GM12878 (cell line): ENCODE measurements at places on chromosomes 7 and 10.

GRCh38 chr10:52056291-52056690 lies 257.8 kb upstream of the DKK1 start:
- no peaks in the 10 kb centered on the region for H3K27me3 ChIP-seq
- no peaks in the 10 kb centered on the region for H3K4me1 ChIP-seq

GRCh38 chr7:65509368-65510186 lies 135.9 kb downstream of the ZNF92 start:
- no peaks in the 10 kb centered on the region for H3K4me1 ChIP-seq
- no peak for DNase-seq
- H3K27ac ChIP-seq, result no peak overlapping the region
- H3K27me3 ChIP-seq, result no peaks in the 10 kb centered on the region
- no peak overlapping the region for H3K4me3 ChIP-seq
- H3K36me3 ChIP-seq, result no peaks in the 10 kb centered on the region

DNA sequence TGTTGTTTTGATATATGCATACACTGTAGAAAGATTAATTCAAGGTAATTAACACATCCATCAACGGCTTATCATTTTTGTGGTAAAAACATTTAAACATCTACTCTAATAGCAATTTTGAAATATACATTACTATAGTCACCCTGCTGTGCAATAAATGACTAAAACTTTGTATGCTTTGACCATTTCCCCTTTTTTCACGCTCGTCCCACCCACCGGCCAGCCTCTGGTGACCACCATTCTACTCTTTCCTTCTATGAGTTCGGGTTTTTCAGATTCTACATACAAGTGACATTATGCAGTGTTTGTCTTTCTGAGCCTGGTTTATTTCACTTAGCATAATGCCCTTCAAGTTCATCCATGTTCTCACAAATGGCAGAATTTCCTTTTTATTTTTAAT lies 21.3 kb downstream of the CYCS start:
- no peak overlapping the region for H3K27ac ChIP-seq
- no peaks in the 10 kb centered on the region for H3K36me3 ChIP-seq
- DNase-seq, result no peak

DNA sequence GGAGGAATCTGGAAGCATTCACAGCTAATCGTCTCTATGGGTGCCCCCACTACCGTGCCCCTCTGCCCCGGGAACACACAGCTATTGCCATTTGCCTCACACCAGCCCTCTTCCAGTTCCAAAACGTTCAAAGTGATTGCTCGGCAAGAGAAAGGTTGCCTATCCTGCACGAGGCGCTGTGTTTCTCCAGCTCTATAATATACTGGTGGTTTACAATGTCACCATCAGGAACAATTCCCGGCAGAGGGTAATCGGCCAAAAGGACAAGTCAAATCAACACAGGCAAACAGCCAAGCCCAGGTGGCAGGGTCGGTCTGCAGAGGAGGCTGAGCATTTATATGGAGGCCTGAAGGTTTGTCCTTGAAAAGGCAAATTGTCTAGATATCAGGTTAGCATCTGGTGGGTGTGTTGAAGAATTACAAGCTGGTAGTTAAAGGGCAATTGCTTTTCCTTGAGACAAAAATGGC lies 29.2 kb upstream of the TNS3 start:
- no peak for DNase-seq
- no peaks in the 10 kb centered on the region for H3K27me3 ChIP-seq
- H3K4me1 ChIP-seq, result no peaks in the 10 kb centered on the region
- no peak overlapping the region for H3K4me3 ChIP-seq
- H3K36me3 ChIP-seq, result no peaks in the 10 kb centered on the region

DNA sequence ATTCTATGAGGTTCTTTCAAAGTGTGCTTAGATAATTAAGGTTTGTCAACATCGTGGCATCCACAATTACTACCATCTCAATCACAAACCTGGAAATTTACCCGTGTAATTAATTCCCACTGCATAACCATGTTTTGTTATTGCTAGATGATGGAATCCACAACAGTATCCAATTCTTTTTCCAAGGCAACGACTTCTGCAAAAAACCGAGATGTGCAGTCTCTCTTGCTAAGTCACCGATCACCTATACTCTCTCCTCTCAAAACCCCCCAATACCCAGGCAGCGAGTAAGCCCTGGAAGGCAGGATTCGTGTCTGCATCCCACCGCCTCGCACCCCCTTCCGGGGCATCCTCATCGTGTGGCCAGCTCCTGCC lies 678 bp upstream of the EIF4H start:
- peak overlapping the region; percentile 93 for H3K4me3 ChIP-seq
- peaks cover 10% of the 10 kb centered on the region; the same call in 1 of the 2 replicates for H3K36me3 ChIP-seq
- peaks cover 6% of the 10 kb centered on the region for H3K4me1 ChIP-seq
- peak overlapping the region; percentile 66 for H3K27ac ChIP-seq
- DNase-seq, result no peak

DNA sequence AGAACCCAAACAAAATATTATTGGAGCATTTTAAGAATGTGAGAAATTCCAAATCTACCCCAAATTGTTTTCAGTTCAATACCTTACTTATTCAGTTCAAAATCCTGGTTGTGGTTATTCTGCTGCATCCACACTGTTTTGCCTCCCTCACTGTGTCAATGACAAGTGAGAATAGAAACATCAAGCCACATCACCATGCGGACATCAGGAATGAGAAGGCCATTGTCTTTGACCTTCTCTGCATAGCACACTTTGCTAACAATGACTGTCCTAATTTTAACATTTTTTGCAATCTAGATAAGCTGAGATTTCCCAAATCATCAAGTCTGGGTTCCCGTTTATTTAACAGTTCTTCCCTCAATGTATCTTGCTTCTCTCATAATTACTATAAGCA lies 93.7 kb downstream of the ELAPOR2 start:
- no peaks in the 10 kb centered on the region for H3K36me3 ChIP-seq
- no peak for DNase-seq
- peaks cover 9% of the 10 kb centered on the region for H3K4me1 ChIP-seq
- H3K4me3 ChIP-seq, result no peak overlapping the region
- H3K27me3 ChIP-seq, result no peaks in the 10 kb centered on the region

GRCh38 chr10:48685731-48686130 lies 1.1 kb downstream of the WDFY4 start:
- H3K4me3 ChIP-seq, result peak overlapping the region; percentile 70
- no peak for DNase-seq
- peak overlapping the region; percentile 96 for H3K27ac ChIP-seq
- no peaks in the 10 kb centered on the region for H3K27me3 ChIP-seq
- peaks cover 28% of the 10 kb centered on the region for H3K4me1 ChIP-seq

GRCh38 chr10:70048030-70048723 lies 4.5 kb upstream of the MACROH2A2 start:
- H3K27me3 ChIP-seq, result peaks cover 4% of the 10 kb centered on the region; the same call in 1 of the 2 replicates
- H3K4me3 ChIP-seq, result no peak overlapping the region
- no peaks in the 10 kb centered on the region for H3K4me1 ChIP-seq
- H3K27ac ChIP-seq, result no peak overlapping the region
- H3K36me3 ChIP-seq, result no peaks in the 10 kb centered on the region

DNA sequence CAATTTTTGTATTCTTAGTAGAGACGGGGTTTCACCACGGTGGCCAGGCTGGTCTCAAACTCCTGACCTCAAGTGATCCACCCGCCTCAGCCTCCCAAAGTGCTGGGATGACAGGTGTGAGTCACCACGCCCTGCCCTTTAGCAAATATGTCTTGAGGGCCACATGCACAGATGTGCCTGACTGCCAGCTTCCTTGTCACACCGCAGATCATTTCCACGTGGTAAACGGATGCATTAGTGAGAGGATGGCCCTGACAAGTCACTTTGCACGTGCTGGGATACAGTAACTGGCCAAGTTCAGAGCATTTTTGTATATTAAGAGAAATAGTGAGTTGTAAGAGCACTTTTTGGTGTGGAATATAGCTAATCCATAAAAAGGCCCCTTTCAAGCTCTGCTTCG lies 44.3 kb upstream of the FAM180A start:
- H3K27me3 ChIP-seq, result no peaks in the 10 kb centered on the region
- DNase-seq, result no peak
- H3K36me3 ChIP-seq, result no peaks in the 10 kb centered on the region

DNA sequence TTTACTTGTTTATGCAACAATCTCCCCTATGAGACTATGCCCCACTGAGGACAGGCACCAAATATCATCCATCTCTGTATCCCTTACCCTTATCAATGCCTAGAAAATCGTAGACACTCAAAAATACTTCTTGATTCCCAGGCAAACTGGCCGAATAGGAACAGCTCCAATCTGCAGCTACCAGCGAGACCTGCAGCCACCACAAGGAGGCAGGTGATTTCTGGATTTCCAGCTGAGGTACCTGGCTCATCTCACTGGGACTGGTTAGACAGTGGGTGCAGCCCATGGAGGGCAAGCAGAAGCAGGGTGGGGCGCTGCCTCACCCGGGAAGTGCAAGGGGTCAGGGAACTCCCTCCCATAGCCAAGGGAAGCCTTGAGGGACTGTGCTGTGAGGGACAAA lies 10.8 kb upstream of the PPP1R3C start:
- no peaks in the 10 kb centered on the region for H3K36me3 ChIP-seq
- H3K27me3 ChIP-seq, result no peaks in the 10 kb centered on the region
- H3K27ac ChIP-seq, result no peak overlapping the region
- no peak for DNase-seq

DNA sequence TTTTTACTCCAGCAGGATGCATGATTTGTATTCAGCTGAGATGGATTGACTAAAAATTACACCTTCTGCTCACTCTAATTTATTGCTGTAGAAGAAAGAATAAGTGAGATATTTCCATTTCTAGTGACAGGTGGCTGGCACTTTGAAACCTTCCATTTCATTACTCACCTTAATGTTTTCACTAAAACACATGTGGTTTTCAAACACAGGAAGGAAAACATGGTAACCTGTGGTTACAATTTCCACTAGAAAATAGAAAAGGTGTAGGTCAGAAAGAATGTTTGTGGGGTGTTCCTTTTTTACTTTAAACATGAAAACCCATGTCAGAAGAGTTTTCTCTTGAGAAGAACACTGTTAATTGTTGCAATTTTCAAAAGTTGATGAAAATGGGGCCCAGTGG lies 12.0 kb upstream of the PRKCQ start:
- H3K4me3 ChIP-seq, result no peak overlapping the region
- H3K36me3 ChIP-seq, result no peaks in the 10 kb centered on the region
- H3K27me3 ChIP-seq, result no peaks in the 10 kb centered on the region; the same call in 1 of the 2 replicates
- H3K27ac ChIP-seq, result no peak overlapping the region
- no peak for DNase-seq

DNA sequence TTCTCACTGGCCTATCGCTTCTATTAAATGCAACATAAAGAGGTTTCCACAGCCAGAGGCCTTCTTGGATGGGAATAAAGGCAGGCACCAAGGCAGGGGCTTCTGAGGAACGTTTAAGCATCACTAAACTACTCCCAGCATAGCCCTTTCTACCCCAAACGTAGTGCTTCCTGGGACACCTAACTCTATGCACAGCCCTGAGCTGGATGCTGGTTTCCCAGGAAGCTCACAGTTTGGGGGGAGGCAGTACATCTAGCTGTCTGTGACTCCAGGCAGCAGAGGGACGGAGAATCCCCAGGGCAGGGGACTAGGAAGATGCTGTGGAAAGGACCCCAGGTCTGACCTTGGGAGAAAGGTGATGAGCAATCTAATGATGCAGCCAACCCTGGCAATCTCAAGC lies 192.8 kb upstream of the ZMIZ1 start:
- no peaks in the 10 kb centered on the region for H3K36me3 ChIP-seq
- H3K4me1 ChIP-seq, result no peaks in the 10 kb centered on the region
- peaks cover 2% of the 10 kb centered on the region for H3K27me3 ChIP-seq
- no peak for DNase-seq

DNA sequence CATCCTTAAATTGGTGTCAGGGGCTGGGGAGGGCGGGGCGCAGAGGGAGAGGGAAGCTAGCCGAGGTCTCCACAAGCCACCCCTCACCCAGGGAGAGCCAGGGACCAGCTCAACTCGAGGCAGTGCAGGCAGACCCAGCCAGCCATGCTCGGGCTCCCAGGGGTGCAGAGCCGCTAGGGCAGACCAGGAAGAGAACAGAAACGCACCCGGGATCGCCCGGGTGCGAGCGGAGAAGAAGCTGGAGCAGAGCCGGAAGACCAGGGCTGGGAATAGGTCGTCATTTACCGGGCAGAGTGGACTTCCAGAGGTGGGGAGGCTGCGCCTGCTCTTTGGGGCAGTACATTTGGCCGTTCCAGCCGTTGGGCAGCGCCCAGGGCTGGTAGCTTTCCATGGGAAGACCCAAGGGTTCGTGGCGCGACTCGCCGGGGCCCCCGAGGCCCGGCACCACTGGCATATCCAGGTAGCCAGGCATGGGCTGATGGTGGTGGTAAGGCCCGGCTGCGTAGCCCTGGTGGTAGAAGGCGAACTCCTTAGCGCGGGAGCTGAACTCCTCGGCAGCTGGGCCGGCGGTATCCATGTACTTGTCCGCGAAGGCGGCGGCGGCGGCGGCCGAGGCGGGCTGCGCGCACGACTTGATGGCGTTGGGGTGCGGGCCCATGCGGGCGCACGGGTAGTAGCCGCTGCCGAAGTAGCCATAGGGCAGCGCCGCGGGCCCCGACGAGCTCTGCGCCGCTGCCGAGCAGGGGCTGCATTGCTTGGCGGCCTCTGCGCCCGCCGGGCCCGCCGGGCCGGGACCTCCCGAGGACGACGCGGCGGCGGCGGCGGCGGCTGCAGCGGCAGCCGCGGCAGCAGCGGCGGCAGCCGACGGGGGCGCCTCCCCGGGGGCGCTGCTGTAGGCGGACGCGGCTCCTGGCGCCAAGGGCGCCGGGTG lies 755 bp downstream of the HOXA13 start:
- H3K4me1 ChIP-seq, result no peaks in the 10 kb centered on the region; the same call in 1 of the 2 replicates
- DNase-seq, result no peak
- no peak overlapping the region for H3K4me3 ChIP-seq
- no peaks in the 10 kb centered on the region for H3K36me3 ChIP-seq
- no peak overlapping the region for H3K27ac ChIP-seq

DNA sequence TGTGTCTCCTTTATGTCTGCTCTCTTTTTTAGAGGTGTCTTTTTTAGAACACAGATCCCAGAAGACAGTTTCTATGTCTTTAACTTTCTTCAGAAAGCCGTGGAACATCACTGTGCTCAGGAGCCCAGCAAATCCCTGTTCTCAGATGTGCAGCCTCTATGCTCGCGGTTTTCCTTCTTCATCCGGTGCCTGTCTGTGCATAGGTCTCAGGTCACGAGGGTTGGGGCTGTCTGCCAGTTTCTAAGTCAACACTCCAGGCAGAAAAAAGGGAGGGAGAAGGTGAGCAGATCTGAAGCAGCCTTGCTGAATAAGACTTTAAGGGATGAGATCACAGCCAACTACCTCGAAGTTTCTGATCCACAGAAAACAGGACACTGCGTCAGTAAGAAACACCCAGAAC lies 68.5 kb downstream of the CRTAC1 start:
- H3K27me3 ChIP-seq, result no peaks in the 10 kb centered on the region; the same call in 1 of the 2 replicates
- DNase-seq, result no peak
- H3K36me3 ChIP-seq, result no peaks in the 10 kb centered on the region
- H3K27ac ChIP-seq, result no peak overlapping the region

- H3K4me3 ChIP-seq, result no peak overlapping the region
- no peak overlapping the region for H3K27ac ChIP-seq
- DNase-seq, result no peak
- peaks cover 30% of the 10 kb centered on the region for H3K27me3 ChIP-seq
These were observed 2.8 kb upstream of the CDH23 start for GRCh38 chr10:71393841-71394475.

DNA sequence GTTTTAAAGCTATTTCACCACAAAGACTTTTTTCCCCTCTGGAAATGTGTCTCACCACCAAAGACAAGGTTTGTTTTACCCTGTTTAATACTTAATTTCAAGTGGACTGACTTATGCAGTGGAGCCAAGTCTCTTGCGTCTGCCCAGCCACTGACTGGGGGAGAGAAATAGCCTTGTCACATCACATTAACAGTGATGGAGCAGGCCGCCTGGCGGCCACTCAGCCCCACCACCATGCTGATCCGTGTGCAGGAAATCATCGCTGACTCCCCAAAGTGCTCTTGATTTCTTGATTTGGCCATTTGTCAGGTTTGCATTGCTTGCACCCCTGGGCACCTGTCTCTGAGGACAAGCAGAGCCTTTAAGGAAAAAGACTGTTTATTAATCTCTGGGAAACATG lies 334.1 kb downstream of the GLRX3 start:
- H3K27me3 ChIP-seq, result no peaks in the 10 kb centered on the region
- DNase-seq, result no peak
- no peak overlapping the region for H3K4me3 ChIP-seq
- no peaks in the 10 kb centered on the region for H3K4me1 ChIP-seq
- no peak overlapping the region for H3K27ac ChIP-seq
